ENCODE measurements at places on chromosomes 13 and 19.

- DNase-seq, result peak; percentile 14
These were observed at the start of gene FAM124A for GRCh38 chr13:51222037-51222685. Gene FAM124A (plus strand): TSS chr13:51222398. CDS start chr13:51222502, 104 bp downstream.

GRCh38 chr13:51728972-51729371 is 75.0 kb downstream of the DHRS12 start:
- no peak for DNase-seq

- no peak for DNase-seq
These were observed 5.0 kb upstream of the SPRY2 start for GRCh38 chr13:80345771-80346510.

GRCh38 chr19:6059988-6060599 is 50.2 kb downstream of the RFX2 start:
- DNase-seq, result no peak

GRCh38 chr19:1513499-1514294 is 878 bp upstream of the ADAMTSL5 start:
- peak; percentile 56 for DNase-seq

GRCh38 chr13:80338781-80339562 is 2.0 kb downstream of the SPRY2 start:
- no peak for DNase-seq

- DNase-seq, result no peak
These were observed 16.4 kb upstream of the PRR19 start for GRCh38 chr19:42285541-42285941.

- DNase-seq, result no peak
These were observed 4.5 kb upstream of the LIN7B start for GRCh38 chr19:49109569-49110233.

- no peak for DNase-seq
These were observed 44.2 kb downstream of the WASF3 start for GRCh38 chr13:26601669-26602068.
